NCI-H187 (cell line): ENCODE measurements at places on chromosomes 3 and 15.
A peak's percentile ranks its signal among the peaks of the same experiment; 100 is the strongest.

GRCh38 chr3:127172781-127173515 lies 20.0 kb upstream of the PRR23E start:
- peak; percentile 75 for DNase-seq

GRCh38 chr3:98612996-98613517 lies 19.6 kb upstream of the CPOX start:
- no peak for DNase-seq

- DNase-seq = no peak
Measured at GRCh38 chr3:24388611-24389010, 106.0 kb downstream of the THRB start.

DNA sequence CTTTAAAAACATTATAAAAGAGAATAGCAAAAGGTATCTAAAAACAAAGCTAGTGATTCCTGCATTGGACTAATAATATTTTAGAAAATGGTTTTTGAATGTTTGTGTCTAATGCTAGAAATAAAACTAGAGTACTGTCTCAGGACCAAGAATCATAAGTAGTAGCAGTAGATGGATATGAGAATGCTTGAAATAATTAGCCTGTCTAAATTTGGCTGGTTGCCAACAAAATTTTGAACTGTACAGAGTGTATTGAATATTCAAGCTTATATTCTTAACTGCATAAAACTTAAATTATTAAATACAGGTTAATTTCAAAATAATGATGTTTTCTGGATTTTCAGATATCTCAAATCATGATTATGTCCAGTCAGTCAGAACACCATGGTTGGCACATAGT lies 14.0 kb downstream of the ABHD5 start:
- DNase-seq = no peak

- DNase-seq = no peak
Measured at GRCh38 chr3:79729096-79729495, 38.7 kb downstream of the ROBO1 start.

DNA sequence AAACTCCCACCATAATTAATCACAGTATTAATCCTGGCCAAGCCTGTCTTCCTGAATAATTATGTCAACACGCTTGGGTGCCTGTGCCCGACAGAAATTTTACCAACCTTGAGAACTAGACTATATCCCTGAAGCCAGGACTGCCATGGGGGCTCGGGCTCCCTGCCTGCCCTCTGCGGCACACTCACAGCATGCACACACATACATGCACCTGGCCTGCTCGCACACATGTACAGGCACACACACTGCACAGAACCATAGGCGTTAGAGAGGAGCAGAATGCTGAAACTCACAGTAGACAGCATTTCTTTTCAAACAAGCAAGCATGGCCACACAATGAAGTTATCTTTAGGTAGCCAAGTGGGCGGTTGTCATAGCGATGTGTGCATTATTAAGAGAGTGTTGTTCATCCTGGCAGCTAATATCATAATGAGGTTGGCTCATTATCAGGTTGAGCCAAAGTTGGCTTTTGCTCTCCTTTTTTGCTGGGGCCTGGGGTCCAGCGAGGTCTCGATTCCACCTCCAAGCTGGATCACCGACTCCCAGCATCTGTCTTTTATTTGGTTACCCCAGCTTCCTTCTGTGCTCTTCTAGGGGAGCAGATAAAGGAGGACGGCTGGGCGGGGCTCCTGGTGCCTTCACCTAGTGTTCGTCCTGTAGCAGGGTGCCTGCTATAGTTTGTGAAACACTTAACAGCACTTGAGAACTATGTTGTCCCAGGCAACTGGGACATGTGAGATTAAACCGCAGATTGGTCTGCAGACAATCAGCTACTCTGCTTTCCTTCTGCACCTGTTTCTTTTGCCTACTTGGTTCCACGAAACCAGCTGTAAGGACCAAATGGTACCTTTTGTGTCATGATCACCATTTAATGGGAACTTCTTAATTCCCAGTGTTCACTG lies 91.4 kb downstream of the ZNF621 start:
- no peak for DNase-seq

GRCh38 chr15:85541744-85542143 lies 161.3 kb downstream of the AKAP13 start:
- no peak for DNase-seq
